T-helper 2 cell (primary cell): ENCODE measurements at places on chromosomes 12 and 14.
A peak's percentile ranks its signal among the peaks of the same experiment; 100 is the strongest.

GRCh38 chr12:94150240-94151121 lies 2.1 kb downstream of the PLXNC1 start:
- no peak for DNase-seq

DNA sequence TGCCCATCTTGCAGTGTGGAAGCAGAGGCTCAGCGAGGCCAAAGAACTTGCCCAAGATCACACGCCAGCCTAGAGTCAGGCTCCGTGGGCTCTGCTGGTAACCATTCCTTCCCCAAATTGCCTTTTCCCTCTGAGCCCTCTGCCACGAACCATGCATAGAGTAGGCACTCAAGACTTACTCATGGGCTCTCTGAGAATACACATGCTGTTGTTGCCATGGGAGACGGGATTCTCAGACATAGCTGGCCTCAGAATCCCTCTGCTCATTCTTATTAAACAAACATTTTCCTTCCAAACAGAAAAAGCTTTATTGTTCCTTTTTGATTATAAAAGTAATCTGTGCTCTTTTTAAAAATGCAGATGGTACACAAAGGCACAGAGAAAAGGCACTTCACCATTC lies 52.5 kb upstream of the WSCD2 start:
- DNase-seq: no peak

DNA sequence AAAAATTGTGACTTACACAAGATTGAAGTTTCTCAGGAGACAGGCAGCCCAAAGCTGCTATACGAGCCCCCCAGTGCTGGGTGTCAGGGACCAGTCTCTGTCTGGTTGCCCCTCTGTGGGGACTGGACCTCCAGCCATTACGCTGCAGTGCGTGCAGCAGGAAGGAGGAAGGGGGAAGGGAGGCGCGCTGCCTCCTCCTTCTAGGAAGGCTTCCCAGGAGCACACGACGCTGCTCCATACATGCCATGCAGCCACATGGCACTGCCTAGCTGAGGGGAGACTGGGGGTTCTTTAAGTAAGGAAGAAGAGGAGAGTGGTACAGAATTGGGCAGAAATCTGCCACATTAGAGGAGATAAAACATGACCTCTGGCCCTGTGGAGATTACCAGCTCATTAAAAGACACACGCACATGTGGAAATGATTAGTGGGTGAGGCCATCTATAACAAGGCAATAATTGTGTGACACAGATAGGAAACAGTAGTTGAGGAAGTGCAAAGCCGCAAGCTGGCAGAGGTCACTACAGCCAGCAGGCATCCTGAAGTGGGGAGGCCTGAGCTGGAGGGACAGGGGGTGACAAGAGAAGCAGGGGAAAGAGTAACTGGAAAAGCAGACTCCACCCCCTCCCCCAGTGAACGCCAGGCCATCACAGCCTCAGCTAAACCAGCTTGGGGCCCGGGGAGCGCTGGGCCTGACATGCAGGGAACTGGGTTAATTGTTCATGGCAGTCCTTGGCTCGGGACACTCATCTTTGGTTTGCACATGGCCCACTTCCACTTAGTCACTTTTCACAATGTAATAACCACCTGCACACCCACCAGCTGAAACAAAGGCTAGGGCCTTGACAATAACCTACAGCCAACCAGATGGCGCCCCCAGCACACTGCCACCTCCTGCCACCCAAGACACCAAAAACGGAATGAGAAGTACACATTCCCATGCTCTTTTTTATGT lies 39.6 kb downstream of the CCDC88C start:
- no peak for DNase-seq

DNA sequence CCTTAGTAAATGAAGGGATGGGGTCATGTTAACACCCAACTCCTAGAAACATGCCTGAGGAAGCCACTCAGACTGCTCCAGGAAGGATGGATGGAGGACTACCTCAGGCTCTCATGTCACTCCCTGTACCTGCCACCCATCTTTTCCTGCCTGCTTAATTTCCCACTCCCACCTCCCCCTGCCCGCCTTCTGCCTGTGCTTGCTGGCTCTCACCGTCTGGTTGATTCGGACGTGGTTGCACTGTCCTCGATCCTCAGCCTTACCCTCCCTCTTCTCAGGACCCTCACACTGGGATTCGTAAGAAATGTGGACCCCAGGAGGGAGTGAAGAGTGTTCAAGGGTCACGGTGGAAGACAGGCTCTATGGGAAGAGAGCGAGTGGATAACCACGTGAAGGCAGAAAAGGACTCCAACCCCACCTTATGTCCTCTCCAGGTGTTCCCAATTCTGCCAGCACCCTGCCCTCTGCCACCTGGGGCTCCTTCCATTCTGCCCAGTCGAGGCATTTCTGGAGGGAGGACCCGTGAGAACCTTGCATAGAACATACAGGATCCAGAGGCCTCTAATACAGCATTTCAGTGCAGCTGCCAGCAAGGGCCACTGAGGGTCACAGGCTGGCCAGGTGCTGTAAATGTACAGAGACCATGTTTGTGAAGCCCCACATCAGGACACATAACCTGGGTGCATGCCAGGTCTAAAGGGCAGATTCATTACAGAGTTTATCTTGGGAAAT lies 12.9 kb downstream of the ITGB7 start:
- no peak for DNase-seq

DNA sequence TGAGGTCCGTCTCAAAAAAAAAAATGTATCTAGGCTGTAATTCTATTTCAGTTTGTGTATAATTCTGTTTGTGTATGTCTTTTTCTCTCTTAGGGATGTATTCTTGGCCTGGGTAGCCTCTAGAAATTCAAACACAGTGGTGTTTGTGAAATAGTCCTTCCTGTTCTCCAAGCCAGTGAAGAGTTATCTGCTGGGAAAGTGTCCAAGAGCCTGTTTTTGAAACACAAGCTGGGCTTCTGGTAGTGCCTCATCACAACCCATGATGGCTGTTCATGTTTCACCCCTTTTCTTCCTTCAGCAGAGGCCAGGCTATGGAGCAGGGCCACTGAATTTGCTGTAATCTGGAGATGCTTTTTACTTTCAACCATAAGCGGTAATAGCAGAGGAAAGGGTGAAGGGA lies 14.7 kb downstream of the METTL3 start:
- no peak for DNase-seq

DNA sequence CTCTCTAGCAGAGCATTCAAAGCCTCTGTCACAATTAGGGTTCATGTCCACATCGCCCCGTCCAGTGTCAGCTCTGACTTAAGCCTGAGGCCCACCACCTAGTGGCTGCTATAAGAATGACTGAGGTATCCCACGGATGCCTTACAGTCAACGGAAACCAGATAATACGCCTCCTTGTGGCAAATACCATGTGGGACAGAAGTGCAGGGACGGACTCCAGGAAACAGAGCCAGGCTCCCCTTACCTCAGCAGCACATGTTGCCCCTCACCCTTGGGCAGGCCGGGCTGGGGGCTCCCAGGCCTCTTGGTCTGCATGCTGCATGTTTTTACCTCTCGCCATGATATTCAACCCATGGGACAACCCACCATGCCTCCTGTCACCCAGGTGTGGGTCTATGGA lies 86.3 kb downstream of the VWF start:
- DNase-seq: no peak

- no peak for DNase-seq
These were observed 11.6 kb upstream of the KRT82 start for GRCh38 chr12:52417740-52418139.

GRCh38 chr12:32754111-32754510 lies 1.6 kb downstream of the YARS2 start:
- no peak for DNase-seq

- DNase-seq: peak; percentile 93
These were observed 449.9 kb downstream of the DPF3 start for GRCh38 chr14:72443991-72444441.
